Activated CD8-positive, alpha-beta memory T cell treated with anti-CD3 and anti-CD28 coated beads, Interleukin-2, amount 50 U/mL, for 48 hours (primary cell): ENCODE measurements at places on chromosomes 5 and 9.
A peak's percentile ranks its signal among the peaks of the same experiment; 100 is the strongest.

- peak; percentile 93 for DNase-seq
Measured at GRCh38 chr5:150217873-150218692, 28.2 kb downstream of the SLC6A7 start.

- DNase-seq, result no peak
Measured at GRCh38 chr9:2765250-2765880, 48.1 kb downstream of the KCNV2 start.

GRCh38 chr5:57937501-57938173, 455.0 kb upstream of the ACTBL2 start:
- DNase-seq, result no peak

GRCh38 chr9:37449862-37450632, 15.2 kb downstream of the ZBTB5 start:
- DNase-seq, result no peak

DNA sequence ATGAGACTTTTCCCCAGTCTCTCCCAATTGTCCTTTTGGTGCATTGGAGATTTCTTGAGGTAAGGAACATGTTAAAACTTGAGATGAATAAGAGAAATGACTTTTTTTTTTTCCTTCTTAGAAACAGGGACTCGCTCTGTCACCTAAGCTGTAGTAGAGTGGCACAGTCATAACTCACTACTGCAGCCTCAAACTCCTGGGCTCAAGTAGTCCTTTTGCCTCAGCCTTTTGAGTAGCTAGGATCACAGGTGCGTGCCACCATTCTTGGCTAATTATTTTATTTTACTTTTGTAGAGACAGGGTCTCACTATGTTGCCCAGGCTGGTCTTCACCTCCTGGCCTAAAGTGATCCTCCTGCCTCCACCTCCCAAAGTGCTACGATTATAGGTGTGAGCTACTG, 25.9 kb downstream of the CDC42SE2 start:
- no peak for DNase-seq

- no peak for DNase-seq
Measured at GRCh38 chr5:174402222-174402812, 322.1 kb upstream of the MSX2 start.

- no peak for DNase-seq
Measured at GRCh38 chr5:141762790-141763368, 80.8 kb upstream of the ARAP3 start.

DNA sequence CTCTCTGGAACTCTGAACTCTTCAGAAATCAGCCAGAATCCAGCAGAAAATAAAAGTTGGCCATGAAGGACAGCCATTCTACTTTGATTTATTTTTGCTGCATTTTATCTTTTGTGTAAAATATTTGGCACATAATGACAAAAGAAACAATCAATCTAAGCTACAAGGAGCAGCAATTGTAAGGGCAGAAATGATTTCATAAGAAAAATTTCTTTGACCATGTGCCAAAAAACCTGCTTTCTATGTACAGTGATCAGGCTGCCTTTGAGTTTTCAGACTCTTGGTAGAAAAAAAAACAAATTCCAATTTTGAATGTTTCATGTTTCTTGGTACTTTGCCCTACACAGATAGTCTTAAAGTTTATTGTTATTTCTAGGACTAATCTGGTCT, 69.8 kb upstream of the SLC1A3 start:
- no peak for DNase-seq

DNA sequence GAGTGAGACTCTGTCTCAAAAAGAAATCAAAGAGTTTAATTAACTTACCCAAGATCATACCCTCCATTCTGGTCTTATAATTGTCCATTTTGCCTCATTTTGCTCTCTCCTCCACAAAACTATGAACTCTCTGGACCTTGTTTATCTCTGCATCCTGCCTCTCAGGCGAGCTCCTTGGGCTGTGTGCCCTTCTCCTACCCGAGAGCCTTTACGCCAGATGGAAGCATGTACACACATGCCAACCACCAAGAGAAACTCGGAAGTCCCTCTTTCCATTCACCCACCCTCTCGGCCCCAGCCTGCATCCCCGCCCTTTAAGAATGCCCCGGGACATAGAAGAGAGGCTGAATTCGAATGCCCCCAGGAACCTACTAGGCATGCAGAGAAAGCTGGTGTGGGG, 25.9 kb downstream of the CPLX2 start:
- no peak for DNase-seq

GRCh38 chr5:74516211-74516636, 124.3 kb downstream of the ENC1 start:
- no peak for DNase-seq

GRCh38 chr9:104863180-104863883, 64.6 kb downstream of the ABCA1 start:
- no peak for DNase-seq

- DNase-seq, result peak; percentile 83
Measured at GRCh38 chr5:149371296-149371962, 7.7 kb downstream of the IL17B start.

DNA sequence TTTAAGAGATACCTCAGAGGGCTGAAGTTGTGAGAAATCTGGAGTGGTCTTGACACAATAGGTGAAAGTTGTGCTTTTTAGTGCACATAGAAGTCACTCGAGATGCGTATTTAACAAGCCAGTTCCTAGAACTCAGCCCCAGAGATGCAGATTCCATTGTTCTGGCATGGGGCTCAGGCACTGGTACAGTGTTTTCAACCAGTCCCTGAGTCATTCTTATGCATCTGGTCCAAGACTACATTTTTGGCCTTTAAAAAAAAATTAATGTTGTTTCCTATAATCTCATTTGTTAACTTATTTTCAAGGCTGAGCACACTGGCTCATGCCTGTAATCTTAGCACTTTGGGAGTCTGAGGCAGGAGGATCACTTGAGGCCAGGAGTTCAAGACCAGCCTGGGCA, 29.6 kb downstream of the PTTG1 start:
- no peak for DNase-seq

DNA sequence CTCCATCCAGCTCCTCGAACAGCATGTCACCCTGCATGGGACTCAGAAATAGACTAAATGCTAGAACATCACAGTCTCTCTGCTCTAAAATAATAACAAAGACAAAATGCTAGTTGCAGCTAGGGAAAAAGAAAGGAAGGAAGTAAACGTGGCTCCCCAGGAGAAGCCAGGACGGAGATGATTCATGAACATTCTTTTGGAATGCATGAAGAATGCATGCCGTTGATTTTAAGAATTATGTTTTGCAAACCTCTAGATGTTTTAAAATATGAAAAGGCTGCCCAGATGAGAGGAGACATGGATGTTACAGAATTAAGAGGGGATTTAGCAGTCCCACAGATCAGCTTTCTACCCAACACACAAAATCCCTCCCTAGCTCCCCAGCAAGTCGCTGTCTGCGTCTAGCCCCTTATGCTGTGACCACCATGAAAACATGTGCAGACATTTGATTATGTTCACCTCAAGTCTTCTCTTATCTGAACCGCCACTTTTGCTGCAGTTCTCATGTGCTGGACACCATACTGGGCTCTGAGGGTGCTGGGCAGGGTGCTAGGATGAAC, 139.4 kb upstream of the LMX1B start:
- DNase-seq, result no peak

GRCh38 chr5:95940758-95941682, 20.6 kb downstream of the ELL2 start:
- no peak for DNase-seq

- DNase-seq, result no peak
Measured at GRCh38 chr9:88174324-88174723, 36.0 kb upstream of the SPATA31C2 start.
